ENCODE measurements at places on chromosomes 4 and X. TPM values are rescaled to one million over a fixed set of nuclear protein-coding genes. Genes with fewer than 3 reads are reported as not detected.

DNA sequence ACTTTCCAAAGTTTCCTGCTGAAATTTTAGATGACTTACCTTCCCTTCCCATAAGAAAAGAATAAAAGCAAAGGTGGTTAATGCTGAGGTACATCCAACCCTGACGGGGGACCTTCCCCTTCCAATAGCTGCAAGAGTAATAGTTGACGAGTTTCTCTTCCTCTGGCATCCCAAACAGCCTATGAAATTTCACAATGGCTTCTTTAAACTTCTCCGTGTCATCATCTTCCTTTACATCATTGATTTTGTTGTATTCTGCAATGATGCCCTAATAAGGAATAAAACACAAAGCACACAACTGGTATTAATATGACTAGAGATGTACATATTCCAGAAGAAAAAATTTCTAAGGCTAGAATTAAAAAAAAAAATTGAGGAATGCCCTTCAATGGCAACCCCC, 76.6 kb downstream of the TBC1D9 start:
- ATAC-seq = no peak

- peak; percentile 45 for ATAC-seq
Measured at GRCh38 chr4:46123913-46124755, at the start of gene GABRG1. GABRG1 (minus strand) TSS chr4:46124054; CDS start chr4:46123913, 141 bp downstream.

DNA sequence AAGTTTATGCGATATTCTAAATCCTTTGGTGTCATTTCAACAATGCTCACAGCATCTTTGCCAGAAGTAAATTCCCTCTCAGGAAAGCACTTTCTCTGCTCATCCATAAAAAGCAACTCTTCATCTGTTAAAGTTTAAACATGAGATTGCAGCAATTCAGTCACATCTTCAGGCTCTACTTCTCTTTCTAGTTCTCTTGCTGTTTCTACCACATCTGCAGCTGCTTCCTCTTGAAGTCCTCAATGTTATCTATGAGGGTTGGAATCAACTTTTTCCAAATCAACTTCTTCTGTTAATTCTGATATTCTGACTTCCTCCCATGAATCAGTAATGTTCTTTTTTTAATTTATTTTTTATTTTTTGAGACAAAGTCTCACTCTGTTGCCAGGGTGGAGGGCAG, 100.9 kb downstream of the LCORL start:
- no peak for ATAC-seq

Gene GPR119
- not detected for total RNA-seq

Gene GC
- total RNA-seq = 4.4 TPM

GRCh38 chr4:69066945-69067344, 29.3 kb upstream of the UGT2B7 start:
- no peak for ATAC-seq

GRCh38 chrX:80879916-80880315, 70.2 kb upstream of the BRWD3 start:
- no peak for ATAC-seq

DNA sequence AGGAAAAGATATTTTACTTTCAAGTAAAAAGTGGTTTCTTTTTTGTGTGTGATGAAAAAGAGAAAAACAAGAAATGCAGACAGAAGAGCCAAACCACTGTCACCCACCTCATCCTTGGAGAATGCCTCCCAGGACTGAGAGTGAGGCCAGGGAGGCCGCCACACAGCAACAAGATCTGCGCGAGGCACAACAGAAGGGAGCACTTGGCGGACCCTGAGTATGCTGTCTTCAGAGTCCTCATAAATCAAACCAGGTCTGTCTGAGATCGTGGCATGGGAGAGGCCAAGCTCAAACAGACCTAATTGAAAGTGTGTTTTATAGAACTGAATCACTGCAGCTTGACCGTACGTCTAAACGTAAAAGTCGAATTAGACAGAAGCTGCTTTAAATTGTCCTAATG, 134.3 kb upstream of the VCX2 start:
- peak; percentile 56 for ATAC-seq

- no peak for ATAC-seq
Measured at GRCh38 chr4:8215641-8216442, 16.8 kb downstream of the SH3TC1 start.

Data from motor neuron (in vitro differentiated cells).